Amniotic stem cell (primary cell): ENCODE measurements at places on chromosomes 11 and 22.

DNA sequence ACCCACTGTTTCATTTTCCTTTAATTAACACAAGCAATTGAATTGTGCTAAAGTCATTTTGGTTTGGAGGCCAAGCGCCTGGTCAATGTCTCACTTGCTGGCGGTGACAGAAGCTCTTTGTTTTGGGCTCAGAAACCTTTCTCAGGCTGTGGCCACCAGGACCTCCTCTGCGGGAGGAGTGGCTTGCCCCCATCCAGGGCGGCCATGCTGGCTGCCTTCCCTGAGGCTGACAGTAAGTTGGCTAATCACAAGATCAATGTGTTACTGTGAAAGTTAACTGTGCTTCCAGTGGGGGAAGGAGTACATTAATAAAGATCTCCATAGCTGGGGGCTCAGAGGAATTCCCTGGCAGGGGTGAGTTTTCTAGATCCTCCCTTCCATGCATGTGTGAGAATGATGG is 1074.5 kb downstream of the NTM start:
- no peak for DNase-seq

- DNase-seq: no peak
Measured at GRCh38 chr22:37244114-37244921, at the start of gene RAC2. RAC2 (minus strand) TSS chr22:37244269; CDS start chr22:37244148, 121 bp downstream.

GRCh38 chr11:9396310-9396709 is 11.9 kb downstream of the IPO7 start:
- DNase-seq: no peak

- DNase-seq: peak; percentile 47
Measured at GRCh38 chr11:96303064-96303463, 39.9 kb downstream of the MAML2 start.

DNA sequence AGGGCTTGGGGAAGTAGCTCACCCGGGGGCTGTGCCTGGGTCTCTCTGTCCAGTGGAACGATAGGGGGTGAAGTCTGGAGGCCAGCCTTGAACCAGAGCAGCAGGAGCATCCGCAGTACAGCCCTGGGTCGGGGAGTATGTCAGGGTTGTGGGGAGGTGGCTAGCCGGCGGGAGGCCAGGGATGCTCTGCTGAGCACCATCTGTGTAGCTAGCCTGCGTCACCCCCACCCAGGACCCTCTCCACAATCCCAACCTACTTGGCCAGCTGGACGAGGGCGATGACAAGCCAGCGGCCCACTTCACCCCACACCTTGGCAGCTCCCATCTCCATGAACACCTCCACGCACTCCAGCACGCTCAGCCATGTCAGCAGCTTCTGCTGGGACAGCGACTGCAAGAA is 2.2 kb downstream of the PEX16 start:
- no peak for DNase-seq

- DNase-seq: no peak
Measured at GRCh38 chr22:36294293-36294620, 41.3 kb downstream of the APOL1 start.

GRCh38 chr11:102589047-102589459 is 36.1 kb downstream of the MMP20 start:
- no peak for DNase-seq

GRCh38 chr11:12090761-12091258 is 19.6 kb upstream of the MICAL2 start:
- DNase-seq: no peak

- DNase-seq: no peak
Measured at GRCh38 chr11:68340784-68341556, 28.6 kb downstream of the LRP5 start.

DNA sequence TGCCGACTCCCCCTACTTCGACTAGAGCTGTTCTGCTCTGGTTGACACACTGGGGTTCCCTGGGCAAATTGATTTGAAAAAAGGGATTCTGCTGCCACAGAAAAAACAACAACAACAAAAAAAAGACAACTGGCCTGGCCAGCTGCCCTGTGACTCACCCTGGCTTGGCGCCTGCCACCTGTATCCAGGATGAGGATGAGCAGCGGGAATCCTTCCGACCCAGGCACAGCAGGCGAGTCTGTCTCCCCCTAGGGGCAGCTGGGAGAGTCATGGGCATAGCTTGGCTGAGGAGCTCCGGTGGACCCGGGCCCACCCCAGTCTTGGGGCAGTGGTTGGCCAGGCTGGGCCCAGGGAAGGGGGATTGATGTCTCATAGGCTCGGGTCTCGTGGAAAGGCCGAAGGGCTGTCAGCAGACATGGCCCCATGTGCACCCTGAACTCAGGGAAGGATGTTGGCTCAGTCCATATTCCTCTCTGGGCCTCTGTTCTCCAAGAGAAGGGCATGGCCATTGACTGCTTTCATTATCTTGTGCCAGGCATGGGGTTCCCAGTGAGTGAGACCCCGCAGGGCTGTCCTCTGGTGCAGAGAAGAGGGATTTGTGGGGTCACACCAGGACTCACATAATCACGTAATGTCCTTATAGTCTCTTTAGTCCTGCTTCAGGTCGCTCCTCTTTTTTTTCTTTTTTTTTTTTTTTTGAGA is 10.4 kb upstream of the SUN2 start:
- peak; percentile 18 for DNase-seq

- DNase-seq: no peak
Measured at GRCh38 chr11:122646549-122647340, 8.8 kb upstream of the UBASH3B start.

DNA sequence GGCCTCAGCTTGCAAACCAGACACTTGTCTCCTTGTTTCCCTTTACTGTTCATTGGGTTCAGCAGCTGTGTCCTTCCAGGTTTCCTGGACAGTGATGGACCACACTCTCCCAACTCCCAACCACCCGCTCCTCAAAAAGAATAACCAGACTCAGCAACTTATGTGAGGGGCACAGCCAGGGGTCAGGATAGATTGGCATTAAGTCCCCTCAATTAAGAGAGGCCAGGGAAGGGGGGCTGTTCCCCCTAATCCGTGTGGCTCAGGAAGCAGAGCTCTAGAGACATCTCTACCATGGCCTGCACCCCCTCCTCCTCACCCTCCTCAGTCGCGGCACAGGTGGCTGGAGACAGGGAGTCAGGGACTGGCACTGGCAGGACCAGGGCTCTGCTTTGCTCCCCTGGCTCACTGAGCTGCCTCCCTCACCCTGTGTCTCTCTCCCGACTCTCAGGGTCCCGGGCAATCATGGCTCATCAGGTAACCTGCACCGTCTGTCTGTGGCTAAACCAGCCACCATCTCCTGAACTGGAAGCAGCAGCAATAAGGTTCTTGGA is 111.7 kb downstream of the ZNF280B start:
- no peak for DNase-seq

DNA sequence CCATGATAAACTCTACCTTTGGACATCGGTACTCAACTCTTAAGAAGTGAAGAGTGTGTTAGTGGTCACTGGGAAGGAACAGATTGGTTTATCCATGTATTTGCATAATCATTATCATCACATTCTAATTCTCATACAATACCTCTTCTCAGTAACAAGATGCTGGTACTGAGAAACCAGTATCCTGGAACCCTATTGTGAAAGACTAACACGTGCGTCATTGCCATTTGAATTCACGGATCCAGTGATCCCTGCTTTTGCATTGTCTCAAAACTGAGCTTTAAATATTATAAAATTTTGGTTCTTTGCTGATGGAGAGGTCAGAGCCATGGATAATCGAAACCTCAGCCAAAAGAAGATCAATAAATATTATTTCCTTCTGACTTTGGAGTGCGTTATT is 35.2 kb downstream of the KIRREL3 start:
- no peak for DNase-seq

GRCh38 chr22:39997939-39998726 is 3.4 kb downstream of the FAM83F start:
- DNase-seq: no peak

GRCh38 chr11:17876827-17877226 is 136.0 kb downstream of the SERGEF start:
- no peak for DNase-seq

GRCh38 chr11:95985174-95985808 is 61.4 kb upstream of the MTMR2 start:
- no peak for DNase-seq

DNA sequence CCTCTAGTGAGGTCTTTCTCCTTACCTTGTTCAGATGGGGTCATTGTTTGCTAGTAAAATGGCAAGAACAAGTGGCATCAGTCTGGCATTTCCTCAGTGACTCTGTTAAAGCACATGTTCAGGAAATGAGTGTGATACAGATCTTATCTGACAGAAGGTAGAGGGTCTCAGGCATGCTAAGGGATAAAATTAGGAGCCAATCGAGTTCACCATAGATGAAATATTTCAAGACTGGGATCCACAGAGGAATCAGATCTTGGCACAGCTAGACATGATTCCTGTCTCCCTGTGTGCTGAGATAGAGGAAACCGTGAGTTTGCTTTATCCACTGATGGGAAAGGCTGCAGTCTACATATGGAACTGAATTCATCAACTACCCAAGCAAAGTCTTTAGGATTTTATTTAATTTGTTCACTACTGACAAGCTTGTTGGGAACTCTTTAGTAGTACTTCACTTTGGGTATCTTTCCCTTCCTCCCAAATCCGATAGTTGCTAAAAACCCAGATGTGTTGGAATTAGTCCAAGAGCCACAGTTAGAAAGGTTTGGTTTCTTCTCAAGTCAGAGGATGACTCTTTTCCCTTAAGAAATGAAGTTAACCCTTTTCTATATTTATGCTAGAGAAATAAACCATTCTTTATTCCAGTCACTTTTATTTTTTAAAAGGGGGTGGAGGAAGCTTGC is 18.4 kb downstream of the FAM118B start:
- DNase-seq: no peak

DNA sequence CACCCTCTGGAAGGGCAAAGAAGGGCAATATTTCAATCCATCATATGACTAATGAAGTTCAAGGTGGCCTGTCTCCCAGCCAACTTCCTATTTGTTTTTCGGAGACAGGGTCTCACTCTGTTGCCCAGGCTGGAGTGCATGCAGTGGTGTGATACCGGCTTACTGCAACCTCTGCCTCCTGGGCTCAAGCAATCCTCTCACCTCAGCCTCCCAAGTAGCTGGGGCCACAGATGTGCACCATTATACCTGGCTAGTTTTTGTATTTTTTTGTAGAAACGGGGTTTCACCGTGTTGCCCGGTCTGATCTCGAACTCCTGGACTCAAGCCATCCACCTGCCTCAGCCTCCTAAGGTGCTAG is 13.4 kb downstream of the ABTB2 start:
- DNase-seq: no peak

DNA sequence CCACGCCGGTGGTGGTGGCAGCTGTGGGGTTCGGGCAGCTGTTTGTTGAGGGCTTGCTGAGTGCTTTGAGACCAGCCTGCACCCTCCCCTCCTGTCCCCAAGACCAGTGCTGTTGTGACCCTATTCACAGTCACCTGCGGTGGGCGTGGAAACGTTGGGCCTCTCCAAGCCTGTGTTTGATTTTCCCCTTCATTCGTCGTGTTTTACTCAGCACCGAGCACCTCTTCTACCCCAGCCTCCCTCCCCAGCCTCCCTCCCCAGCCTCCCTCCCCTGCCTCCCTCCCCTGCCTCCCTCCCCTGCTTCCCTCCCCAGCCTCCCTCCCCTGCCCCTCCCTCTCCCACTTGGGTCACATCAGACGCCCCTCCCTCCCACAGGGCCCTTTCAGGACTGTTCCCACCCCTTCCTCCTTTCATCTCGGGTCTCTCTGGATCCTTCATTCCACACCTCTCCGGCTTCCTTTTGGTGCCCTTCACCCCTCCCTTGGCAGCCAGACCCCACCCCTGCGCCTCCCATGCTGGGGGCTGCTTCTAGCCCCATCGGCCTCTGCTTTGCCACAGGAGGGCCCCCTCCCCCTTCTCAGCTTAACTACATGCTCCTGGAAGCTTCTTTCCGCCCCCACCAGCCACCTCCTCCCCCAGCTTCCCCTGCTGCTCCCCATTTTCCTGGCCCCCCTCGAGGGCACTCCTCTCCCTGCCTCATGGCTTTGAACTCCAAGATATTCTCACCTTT is 14.8 kb downstream of the FRMD8 start:
- DNase-seq: no peak

- DNase-seq: no peak
Measured at GRCh38 chr11:15471895-15472799, 357.4 kb downstream of the INSC start.

DNA sequence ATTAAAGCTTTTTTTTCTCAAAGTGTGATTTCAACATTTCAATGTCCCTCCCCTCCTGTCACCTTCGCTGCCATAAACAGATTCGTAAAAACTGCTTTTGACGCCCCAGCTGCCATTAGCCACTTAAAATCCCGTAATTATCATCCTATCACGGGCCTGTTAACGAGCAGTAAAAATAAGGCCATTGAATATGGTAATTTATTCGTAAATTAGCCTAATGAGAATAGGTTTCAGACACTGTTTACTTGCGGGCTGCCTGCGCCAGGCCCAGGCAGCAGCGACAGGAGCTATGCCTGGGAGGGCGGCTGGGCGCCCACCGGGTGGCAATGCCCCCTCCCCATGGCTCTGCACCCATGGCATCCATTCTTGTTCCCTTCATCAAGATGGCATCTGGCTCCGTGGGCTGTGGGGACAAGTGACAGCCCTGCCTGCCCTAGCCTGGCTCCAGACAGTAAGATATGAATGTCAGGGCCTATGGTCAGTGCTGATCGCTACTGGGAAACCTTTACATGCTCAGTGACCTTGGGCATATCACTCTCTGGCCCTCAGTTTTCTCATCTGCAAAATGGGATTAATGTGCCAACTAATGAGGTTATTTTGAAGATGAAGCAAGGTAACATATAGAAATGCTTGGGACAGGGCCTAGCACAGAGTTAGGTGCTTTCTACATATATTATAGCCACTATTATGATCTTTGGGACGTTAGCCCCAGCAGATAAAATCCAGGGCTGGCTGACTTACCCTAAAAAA is 500.8 kb downstream of the MN1 start:
- no peak for DNase-seq

- DNase-seq: no peak
Measured at GRCh38 chr22:31238057-31238456, 26.0 kb downstream of the LIMK2 start.

DNA sequence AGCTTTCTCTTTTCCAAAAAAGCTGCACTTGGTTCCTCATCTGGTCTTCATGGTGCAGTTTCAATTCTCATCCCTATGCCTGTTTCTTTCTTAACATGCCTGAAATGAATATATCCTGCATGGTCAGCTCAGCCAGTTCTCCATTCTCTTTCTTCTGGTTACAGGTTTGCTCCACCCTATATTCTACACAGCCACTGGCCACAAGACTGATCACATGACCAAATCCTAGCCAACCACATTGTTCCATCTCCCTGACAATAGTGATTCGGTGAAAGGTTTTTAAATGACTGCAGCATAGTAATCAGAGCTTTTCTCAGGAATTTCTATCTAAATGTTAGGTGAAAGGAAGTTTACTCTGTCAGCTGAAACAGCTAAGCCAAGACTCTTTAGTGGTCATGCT is 891.4 kb downstream of the METTL15 start:
- DNase-seq: no peak

DNA sequence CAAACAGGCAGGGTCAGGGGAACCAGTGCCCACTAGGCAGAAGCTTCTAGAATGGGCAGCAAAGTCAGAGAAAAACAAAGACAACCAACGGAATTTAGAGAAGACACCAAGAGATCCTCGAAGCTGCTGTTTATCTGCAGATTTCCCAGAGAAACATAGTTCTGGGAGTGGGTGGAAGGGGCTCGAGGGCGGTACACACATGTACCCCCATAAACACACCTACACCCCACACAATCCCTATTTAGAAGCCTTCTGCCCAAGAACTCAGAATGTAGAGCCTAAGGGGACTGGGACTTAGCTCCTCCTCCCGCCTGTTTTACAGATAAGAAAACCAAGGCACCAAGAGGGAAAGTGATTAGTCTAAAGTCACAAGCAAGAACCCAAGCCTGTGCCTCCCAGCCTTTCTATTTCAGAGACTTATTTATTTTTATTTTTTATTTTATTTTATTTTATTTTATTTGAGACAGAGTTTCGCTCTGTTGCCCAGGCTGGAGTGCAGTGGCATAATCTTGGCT is 6.4 kb downstream of the NPTXR start:
- DNase-seq: no peak
